ENCODE measurements at places on chromosomes 5 and 9. TPM values are rescaled to one million over a fixed set of nuclear protein-coding genes. Genes with fewer than 3 reads are reported as not detected.

DNA sequence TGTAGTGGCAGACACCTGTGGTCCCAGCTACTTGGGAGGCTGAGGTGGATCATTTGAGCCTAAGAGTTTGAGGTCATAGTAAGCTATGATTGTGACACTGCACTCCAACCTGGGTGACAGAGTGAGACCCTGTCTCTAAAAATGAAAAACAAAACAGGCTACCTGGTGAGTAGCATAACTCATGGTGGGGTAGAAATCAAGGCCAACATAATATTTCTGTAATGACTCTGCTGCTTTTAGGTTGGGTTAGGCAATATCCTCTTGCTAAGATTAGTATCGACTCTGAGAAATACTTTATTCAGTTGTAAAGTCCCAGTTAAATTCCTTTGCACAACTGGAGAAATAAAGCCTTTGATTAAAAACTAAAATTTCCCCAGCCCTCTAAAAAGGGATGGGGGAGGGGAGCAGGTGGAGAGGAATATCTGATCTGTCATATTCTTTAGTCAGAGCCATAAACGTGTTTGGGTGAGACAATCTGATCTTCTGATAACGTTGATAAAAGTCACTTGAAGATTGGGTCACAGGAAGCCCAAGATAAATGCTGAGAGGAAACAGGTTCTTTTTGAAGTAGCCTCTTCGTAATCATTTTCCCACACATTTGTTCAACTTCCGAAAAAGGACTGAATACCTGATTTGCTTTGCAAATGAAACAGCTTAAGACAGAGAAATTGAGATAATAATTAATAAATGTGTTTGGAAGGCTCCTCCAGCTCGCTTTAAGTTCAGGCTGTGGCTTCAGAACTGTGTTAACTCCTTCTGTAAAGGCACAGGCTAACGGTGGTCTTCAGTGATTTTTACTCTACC, 14.9 kb downstream of the IL4 start:
- no peak for DNase-seq

- DNase-seq = no peak
These were observed 600.7 kb upstream of the SGCD start for GRCh38 chr5:155726267-155726666.

GRCh38 chr9:129012343-129012742, 15.8 kb downstream of the SH3GLB2 start:
- DNase-seq = no peak

DNA sequence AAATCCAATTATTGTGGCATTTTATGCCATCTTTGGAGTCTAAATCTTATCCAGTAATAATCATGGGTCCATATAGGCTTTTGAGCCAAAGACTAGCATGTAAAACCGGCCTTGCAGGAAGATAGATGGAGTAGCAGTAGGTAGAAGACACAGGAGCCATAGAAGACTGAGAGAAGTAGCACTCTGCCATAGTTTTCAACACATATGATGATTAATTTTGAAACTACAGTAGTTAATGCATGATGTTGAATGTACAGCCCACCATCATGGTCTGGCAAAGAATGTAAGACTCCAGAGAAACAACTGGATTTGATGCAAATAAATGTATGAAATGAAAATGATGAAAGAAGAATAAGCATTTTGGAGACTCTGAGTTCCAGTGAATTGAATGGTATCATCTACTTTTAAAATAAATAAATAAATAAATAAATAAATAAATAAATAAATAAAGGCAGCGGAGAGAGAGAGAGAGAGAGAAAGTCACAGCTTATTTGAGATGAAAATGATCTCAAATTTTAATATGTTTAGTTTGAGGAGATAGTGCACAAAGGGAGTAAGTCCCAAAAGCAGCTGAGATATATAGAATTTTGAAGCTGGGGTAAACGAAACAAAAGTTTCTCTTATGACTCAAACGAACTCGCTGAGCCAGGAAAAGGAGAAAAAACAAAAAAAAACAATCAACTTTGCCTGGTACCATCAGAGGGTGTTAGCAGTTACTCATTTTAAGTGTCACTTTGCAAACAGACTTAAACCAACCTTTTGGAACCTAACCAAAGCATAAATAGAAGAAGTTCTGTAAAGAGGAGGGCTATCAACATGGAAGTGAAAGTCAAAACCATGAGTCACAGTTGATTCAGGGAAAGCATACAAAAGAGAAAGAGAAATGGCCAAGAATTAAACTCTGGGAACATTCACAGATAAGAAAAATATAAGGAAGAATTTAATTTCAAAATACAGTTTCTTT, 388.7 kb downstream of the CETN3 start:
- no peak for DNase-seq

GRCh38 chr9:1639166-1639565, 376.0 kb upstream of the SMARCA2 start:
- DNase-seq = no peak

DNA sequence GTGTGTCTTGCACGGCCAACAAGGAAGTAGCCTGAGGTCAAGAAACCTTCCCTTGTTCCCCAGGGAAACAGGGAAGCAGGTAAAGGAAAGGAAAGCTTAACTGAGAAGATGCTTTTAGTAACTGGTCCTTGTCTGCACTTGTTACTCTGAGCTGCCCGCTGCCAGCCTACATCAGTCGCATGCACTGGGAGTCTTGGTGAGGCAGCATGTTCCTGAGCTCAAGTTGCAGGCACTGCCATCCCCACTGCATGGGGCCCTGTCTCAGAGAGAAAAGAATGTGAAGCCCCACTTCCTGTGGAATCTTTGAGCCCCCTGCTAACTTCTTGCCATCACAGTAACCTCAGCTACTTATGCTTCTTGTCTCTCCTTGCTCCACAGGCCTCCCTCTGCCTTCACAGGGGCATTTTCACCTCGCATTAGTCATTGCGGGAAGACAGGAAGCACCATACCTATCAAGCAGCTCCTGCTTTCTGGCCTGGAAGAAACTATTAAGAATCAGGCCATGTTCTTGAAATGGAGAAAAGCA, 344.1 kb upstream of the ADAMTSL1 start:
- no peak for DNase-seq

PCDHA9 gene
- not detected for total RNA-seq

DNA sequence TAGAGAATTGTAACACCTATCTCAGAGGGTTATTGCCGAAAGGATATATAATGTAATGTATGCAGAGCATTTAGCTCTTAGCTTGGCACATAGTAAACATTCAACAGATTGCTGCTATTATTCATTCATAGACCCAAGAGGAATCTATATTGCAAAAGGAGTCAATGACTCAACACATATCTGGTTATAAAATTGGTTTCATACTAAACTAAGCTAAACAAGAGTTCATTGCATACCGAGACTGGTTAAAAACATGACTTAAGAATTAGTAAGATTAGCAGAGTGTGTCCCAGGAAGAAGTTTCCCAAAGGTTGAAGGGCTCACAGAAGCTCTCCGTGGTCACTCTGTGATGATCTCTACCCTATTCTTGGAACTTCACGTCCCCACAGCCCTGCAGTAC, 339.6 kb upstream of the CCNH start:
- DNase-seq = no peak

DNA sequence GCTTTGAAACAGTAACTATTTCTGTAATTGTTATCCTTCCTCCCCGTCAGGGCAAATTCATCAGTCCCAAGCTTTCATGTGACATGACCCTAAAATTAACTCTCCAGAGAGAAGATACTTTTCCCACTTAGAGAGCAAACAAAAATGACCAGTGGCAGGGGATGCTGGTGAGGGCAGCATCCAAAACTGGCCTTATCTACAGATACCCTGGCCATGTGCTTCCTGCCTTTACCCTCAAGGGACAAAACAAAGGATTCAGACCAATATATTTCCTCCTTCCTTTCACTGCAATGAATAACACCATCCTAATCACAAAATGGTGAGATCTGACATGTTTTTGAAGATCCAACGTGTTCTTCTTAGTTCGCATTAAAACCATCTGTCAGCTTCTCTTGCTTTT, 267.2 kb downstream of the MAN2A1 start:
- DNase-seq = no peak

GABRA1 gene
- total RNA-seq = not detected

SEMA5A gene
- total RNA-seq = 32.4 TPM

FBXW5 gene
- 148 TPM for total RNA-seq

DNA sequence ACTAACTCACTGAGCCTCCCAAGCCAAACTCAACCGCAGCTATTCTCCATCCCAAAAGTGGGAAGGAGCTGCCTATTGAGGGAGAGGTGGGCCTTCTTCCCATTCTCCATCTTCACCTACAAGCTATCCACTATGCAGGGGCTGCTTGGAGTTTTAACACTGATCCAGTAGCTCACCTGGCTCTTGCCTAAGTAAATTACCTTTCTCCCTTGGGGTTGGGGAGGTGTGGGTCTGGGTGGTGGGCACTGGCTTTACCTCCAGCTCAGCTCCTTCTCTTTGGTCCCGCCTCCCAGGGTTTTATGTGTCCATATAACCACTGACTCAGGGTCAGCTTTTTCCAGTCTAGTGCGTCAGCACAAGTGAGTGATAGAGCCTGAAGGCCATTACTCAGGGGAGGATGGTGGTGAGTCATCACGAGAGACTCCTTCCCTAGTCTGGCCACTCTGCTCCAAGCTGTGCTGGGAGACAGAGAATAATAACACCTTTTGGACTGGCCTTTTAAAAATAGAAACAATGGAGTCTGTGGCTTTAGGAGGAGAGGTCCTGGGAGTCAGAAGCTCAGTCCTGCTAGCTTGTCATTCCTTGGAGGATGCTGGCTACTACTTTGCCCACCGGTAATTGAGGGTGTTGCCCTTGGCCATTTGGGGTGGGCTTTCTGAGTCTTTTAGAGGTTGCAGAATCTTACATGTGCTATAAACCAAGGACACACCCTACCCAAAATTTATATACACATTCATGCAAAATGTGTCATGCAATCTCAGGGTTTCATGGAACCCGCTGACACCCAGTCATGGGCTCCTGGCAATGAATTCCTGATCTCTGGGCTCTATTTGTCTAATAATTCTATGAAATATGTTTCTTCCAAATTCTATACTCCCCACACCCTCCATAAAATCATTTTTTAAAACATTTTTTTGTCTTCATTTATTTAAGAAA, 35.6 kb upstream of the ATP6V1G1 start:
- DNase-seq = peak; percentile 58

ANKRD33B gene
- 24.5 TPM for total RNA-seq

DNA sequence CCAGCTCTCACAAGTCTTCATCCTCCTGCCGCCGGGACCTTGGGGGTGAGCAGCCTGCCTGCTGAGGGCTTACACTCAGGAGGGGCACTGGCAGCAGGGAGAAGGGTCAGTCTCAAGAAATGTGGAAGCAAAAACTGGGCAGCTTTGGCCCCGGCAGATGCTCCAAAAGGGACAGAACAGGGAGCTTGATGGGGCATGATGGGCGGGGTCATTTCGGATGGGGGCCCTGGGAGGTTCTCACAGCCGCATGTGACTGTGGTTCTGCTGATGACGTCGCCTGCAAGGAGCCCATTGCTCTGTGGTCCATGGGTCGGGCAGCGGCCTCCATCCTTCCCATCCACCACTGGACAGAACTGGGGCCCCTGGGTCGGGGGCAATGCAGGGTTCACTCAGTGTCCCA, 76.6 kb downstream of the OLFM1 start:
- no peak for DNase-seq

ZDHHC21 gene
- total RNA-seq = 5.4 TPM

GRCh38 chr5:85671223-85671970, 946.3 kb upstream of the COX7C start:
- no peak for DNase-seq

GRCh38 chr5:15601274-15601673, 101.3 kb downstream of the FBXL7 start:
- no peak for DNase-seq

PFN3 gene
- not detected for total RNA-seq

DNA sequence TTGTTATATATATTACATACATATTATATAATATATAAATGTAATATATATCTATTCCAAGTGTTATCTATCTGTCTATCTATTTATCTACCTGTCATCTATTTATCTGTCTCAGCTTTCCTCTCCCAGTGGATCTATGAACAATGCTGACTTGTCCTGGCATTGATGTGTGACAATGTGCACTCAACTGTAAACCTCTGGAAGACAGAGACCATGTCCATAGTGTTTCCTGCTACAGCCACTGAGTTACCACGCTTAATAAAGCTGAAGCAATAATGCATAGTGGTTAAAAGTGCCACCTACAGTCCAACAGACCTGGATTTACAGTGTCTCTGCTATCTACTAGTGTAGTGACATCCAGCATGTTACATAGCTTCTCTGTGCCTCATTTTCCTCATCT, 57.2 kb upstream of the TMED7 start:
- no peak for DNase-seq

DNA sequence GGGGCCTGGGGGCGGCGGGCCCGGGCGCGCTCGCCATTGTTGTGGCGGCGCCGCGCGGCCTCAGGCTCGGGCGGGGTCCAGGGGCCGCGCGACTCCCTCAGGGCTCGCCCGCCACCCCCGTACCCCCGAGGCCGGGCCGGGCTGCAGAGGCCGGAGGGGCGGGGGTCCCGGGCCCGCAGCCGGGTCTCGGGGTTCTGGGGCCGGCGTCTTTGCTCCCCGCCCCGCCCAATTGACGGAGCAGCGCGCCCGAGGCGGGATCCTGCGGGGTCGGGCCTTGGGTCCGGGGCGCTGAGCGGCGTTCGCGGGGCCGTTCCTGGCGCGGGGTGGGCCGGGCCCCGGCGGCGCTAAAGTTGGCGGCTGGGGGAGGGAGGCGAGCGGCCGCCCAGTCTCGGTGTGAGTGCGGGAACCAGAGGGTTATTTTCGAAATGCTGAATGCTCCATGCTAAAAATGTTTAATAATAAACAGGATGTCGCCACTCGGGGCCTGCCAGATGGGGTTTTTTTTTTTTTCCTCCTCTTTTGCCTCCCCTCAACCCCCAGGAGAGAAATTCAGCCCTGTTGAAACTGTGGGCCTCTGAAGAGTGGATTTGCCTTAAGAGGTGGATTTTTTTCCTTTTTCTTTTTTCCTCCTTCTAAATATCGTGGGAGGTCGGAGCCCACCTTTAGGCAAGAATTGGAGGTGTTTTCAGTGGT, 724 bp downstream of the PRRC2B start:
- peak; percentile 77 for DNase-seq

DNA sequence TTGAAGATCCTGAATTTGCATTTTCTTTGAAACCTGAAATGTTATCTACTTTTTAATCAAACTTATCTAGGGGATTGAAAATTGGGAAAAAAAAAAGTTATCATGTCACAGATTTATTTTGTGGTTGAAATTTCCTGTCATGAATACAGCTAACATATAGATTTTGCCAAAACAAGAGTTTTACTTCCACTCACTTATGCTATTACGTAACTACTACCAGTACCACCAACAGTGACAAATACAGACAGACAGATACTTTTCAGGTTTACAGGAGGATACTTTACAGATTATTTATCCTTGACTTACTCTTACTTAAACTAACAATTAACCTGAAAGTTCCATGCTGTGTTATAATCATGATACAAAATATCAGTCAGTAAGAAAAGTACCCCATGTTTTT, 6.8 kb upstream of the MRPS30 start:
- DNase-seq = no peak

POU4F3 gene
- total RNA-seq = not detected

LCNL1 gene
- 8.7 TPM for total RNA-seq

DNA sequence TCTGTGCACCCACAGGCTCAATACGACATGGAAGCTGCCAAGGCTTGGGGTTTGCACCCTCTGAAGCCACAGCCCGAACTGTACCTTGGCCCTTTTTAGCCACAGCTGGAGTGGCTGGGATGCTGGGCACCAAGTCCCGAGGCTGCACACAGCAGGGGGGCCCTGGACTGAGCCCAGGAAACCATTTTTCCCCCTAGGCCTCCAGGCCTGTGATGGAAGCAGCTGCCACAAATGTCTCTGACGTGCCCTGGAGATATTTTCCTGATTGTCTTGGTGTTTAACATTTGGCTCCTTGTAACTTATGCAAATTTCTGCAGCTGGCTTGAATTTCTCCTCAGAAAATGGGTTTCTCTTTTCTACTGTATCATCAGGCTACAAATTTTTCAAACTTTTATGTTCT, 82.3 kb upstream of the LPAR1 start:
- no peak for DNase-seq

Data from heart left ventricle (tissue), 16 donors.